AG04450 (cell line): ENCODE measurements at places on chromosomes 5 and 9. TPM values are rescaled to one million over a fixed set of nuclear protein-coding genes. Genes with fewer than 3 reads are reported as not detected.

LRRC14B gene
- polyA plus RNA-seq: not detected in 2 replicates

DNA sequence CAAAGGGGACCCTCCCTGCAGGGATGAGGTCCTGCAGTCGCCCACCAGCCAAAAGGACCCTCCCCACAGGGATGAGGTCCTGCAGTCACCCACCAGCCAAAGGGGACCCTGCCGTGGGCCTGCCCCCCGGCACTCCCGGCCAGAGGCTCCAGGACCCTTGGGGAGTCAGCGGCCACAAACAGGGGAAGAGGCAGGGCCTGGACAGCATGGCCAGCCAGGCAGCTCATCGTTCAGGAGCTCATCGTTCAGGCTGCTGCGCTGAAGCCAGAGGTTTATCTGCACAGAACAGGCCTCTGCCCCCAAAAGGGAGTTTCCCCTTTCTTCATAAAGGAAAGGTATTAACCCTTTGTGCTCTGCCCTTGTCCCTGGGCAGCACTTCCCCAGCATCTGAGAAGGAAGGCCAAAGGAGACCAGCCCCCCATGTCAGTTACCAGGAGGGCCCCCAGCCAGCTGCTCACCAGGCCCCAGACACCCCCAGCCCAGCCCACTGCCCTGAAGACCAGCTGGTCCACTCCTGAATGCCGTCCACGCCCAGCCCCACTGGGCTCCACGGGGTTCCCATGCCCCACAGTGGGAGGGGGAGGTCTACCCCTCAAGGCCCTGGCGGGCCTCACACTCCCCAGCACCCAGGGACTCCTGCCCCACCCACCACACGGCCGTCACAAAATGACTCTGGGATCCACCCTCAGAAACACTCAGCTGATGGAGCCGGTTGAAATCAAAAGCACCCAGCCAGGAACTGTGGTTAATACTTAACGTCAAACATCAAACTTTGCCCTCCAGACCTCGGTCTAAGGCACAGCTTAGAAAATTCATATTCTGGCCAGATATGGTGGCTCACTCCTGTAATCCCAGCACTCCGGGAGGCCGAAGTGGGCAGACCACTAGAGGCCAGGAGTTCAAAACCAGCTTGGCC lies 6.3 kb downstream of the SLC12A7 start:
- no peak for DNase-seq

- DNase-seq: no peak
Observed at GRCh38 chr5:138753794-138754698, 821 bp downstream of the CTNNA1 start.

ZFP37 gene
- 1.7 and 2.0 TPM in 2 replicates for polyA plus RNA-seq

GRCh38 chr5:33329891-33330290 lies 110.9 kb upstream of the TARS1 start:
- no peak for DNase-seq

GRCh38 chr9:71861618-71862017 lies 49.4 kb downstream of the ABHD17B start:
- no peak for DNase-seq

DNA sequence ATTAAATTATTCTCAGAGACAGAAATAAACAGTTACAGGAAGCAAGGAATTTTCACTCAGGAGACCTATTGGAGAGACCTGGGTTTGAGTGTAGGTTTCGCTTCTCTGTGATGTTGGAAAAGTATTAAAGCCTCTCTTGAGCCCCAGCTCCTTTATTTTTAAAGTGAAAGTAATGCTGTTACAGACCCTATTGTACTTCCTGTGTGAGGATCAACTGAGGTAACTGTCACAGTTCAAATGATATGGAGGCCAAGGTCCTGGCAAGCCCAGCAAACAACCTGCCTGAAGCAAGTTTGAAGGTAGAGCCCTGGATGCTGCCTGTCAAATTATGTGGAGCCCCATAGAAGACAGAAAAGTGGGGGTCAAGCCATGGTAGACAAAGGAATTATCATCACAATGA lies 7.9 kb upstream of the HACD4 start:
- no peak for DNase-seq

DNA sequence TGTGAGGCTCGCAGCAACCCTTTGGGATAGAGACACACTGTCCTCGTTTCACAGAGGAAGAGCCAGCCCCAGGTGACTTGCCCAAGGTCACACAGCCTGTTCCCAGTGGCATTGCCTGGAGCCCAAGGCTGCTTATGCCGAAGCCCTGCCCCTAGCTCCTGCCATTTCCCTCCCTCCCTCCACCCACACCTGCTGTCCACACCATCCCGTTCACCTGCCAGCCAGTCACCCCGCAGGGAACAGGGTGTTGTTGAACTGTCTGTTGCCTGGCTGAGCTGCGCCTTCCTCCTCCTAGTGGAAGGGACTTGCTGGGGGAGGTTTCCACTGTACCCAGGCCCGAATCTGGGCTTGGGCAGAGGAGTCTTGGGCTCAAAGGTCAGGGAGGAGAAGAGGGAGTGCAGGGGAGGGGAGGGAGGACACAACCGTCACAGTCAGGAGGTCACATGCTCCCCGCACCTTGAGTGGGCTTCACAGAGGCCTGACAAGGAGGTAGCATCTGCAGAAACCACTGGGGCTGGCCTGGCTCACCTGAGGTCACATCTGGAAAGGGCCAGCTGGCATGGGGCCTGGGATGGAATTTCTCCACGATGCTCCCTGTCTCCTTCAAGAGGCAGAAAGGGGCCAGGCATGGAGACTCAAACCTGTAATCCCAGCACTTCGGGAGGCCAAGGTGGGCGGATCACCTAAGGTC lies 6.3 kb downstream of the TTC16 start:
- no peak for DNase-seq

DNA sequence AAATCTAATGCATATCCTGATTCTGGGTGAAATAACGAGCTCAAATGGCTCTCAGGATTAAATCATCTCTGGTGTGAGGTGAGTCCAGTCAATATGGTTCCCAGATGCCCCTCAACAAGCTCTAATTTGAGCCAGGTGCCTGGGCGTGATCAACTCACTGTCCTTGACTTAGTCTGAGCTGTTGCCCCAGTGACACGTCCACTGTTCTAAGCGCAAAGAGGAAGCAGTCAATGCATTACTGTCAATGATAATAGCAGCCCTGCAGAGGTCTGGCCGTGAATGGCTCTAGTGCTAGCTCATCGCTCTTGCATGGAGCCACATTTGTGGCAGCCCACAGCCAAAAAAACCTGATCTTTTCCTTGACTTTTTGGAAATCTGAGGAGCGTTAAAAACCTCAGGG lies 128.6 kb upstream of the EFNA5 start:
- DNase-seq: no peak

DNA sequence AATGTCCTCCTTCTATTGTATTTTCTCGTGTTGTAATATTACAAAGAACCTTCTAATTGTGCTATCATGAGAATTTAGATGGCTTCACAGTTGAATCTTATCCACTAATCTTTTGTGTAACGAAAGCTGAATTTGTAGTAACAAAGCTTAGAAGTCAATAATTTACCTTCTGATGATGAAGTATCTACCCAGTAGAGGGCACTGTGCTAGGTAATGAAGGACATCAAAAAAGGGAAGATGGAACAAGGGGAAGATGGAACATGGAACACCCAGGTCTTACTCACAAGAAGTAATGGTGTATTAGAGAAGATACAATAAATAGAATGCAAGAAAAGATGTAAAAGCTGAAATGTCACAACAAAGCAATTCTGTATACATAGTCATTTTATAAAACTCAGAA lies 131.0 kb upstream of the CCNG1 start:
- no peak for DNase-seq

- DNase-seq: no peak
Observed at GRCh38 chr9:121499427-121500164, at the start of gene GGTA1. Gene GGTA1, minus strand, starts transcription at chr9:121499844. Its CDS starts 31,922 bp downstream, at chr9:121467922.

SLC25A2 gene
- polyA plus RNA-seq: not detected in 2 replicates

- no peak for DNase-seq
Observed at GRCh38 chr5:175520873-175521272, 42.5 kb downstream of the SFXN1 start.

CAMK2A gene
- 0.37 and 0.46 TPM in 2 replicates for polyA plus RNA-seq

SURF2 gene
- 9.9 and 11.4 TPM in 2 replicates for polyA plus RNA-seq

GRCh38 chr5:82635561-82636288 lies 357.6 kb upstream of the RPS23 start:
- DNase-seq: peak; percentile 72

DNA sequence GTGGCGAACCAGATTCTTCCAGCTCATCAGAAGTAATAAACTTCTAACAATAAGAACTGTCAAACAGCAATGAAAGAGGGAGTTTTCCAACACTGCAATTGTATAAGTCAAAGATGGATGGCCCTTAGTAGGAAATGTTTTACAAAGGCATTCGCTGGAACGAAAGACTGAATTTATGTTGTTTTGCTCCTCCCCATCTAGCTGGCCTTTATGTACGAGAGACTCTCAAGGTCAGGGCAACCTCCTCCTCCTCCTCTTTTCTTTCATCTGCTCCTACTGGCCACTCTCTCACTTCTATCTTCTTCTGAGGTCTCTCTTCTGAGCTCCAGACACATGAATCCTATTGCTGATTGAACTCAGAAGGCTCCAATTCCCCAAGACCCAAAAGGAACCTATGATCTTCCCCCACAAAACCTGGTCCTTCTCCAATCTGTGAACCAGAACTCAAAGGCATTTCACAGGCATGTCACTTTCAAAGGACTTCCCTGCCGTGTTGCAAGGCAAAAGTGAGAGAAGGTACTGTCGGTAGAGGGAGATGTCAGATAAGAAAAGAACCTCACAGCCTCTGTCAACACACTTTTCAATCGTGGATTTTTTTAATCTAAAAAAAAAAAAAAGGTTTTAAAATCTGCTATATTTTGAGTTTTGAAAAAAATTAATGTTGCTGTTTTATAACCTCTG lies 28.5 kb upstream of the PUM3 start:
- no peak for DNase-seq

ASS1 gene
- polyA plus RNA-seq: 99.5 and 115 TPM in 2 replicates

DNA sequence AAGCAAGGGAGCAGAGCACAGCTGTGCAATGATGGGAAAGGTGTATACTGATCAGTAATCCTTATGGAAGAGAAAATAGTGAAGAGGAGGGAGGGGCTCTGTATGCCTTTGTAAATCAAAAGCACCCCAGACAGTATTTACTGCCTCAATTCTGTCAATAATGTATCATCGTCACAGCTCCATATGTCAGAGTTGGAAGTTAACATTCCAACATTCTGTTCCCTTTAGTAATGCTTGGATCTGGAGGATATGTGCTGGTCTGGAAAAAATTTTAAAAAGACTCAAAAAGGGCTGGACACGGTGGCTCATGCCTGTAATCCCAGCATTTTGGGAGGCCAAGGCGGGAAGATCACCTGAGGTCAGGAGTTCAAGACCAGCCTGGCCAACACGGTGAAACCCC lies 310.4 kb downstream of the ACTL7B start:
- DNase-seq: no peak

PFDN1 gene
- 112 TPM in 2 replicates for polyA plus RNA-seq

GRCh38 chr5:68950125-68950524 lies 143.7 kb upstream of the SLC30A5 start:
- DNase-seq: no peak

PHF2 gene
- 8.5 and 8.8 TPM in 2 replicates for polyA plus RNA-seq

GRCh38 chr9:128167209-128167608 lies 7.1 kb downstream of the BBLN start:
- no peak for DNase-seq

GRCh38 chr9:128439273-128439672 lies 16.5 kb upstream of the ODF2 start:
- no peak for DNase-seq

POLE3 gene
- 36.4 and 45.3 TPM in 2 replicates for polyA plus RNA-seq

DNA sequence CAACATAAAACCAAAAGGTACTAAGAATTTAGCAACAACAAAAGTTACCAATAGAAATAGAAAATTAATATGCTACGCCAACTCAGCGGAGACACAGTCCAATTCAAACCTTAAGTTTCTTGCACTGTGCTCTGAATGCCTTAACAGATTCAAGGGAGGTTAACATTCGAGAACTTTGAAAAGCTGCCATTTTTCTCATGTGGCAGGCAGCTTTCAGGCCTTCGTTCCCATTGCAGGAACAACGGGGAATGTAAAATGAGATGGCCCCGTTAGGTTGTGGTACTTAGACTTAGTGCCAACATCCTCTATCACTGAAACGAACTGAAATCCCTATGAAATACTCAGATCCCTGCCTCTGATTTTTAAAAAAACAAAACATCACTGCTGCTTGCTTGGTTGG lies 22.4 kb downstream of the FNBP1 start:
- no peak for DNase-seq

DNA sequence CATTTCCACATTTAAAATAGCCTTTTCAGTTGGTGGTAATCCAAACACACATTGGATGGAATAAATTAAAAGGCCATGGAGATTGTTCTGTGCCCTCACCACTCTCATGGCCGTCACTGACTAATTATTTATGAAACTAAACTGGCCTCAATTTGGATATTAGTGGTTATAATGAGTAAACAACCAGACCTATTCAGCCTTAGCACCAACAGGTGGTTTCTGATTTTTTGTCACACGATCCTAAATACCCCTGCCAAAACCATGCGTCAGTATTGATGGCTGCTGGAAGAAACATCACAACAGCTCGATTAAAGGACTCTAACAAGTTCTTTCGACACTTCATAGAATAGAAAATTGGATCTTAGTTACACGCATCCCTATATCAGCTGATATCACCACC lies 276.0 kb upstream of the DAP start:
- DNase-seq: no peak

DNA sequence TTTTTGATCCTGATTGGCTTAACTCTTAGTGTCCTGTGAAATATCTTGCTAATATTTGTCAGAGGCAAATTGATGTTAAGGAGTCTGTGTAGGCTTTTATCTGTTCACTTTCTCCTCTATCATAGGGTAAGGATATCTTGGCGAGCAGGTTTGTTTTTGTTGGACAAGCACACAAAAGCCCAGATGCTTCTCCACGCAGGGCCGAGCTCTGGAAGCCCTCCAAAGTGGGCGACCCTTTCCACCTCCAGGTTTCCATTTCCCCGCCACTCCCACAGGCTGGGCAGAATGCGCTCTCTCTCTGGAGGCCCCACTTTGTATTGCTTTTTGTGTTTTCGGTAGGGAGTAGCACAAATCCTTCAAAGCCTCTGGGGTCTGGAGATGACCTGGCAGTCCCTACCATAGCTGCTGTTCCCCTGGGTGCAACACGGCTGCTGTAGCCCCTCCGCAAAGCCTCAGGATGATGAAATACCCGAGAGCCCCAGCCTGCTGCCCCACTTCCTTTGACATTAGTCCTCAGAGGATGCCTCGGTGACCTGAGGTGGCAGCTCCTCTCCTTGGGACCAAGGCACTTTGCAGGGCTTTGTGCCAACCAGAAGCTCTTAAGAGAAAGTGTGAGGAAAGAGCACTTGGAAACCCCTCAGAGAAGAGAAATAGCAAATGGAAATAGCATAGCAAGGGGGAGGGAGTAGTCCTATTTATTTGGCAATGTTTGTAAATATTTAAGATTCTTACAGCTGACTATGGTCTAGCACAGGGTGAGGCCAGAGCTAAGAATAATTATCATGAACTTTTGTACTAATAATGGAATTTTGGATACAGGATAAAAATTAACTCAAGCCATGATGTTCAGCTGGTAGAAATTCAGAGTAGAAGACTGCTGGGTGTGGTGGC lies 122.8 kb downstream of the ARHGEF28 start:
- no peak for DNase-seq

- no peak for DNase-seq
Observed at GRCh38 chr5:176700239-176700847, 53.1 kb downstream of the TSPAN17 start.

GRCh38 chr5:173281910-173282309 lies 46.3 kb downstream of the STC2 start:
- DNase-seq: no peak

- no peak for DNase-seq
Observed at GRCh38 chr9:104784098-104784497, 20.2 kb downstream of the NIPSNAP3B start.

- DNase-seq: no peak
Observed at GRCh38 chr5:81906086-81906485, 65.7 kb upstream of the ATG10 start.

FLT4 gene
- not detected in 2 replicates for polyA plus RNA-seq

PCDHGA10 gene
- polyA plus RNA-seq: 9.2 and 11.7 TPM in 2 replicates
